ENCODE measurements at places on chromosomes 6 and 20. TPM values are rescaled to one million over a fixed set of nuclear protein-coding genes. Genes with fewer than 3 reads are reported as not detected.

DNA sequence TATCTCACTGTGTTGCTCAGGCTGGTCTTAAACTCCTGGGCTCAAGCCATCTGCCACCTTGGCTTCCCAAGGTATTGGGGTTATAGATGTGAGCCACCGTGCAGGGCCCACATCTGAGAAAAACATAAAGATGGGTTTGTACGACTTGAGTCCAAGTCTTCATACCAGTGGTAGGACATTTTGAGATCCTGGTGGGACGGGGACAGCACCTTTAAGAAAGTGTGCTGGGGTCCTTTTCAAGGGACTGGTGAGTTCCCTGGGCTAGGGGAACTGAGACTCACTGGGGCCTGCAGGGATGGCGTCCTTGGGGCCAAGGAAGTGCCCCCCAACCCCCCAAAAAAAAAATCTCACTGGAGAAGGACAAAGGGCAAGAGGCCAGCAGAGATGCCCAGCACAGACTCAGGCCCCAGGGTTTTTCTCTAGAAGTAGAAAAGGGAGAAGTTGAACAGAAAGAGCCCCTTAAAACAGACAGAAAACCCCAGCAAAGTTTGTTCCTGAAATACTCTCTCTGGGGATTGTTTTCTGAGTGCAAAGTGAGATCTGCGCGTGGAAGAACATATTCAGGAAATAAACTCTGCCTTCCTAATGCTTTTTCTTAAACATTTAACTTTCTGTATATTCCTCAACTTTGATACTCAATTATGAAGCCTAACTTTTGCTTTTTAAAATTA is 10.7 kb downstream of the OSBPL2 start:
- DNase-seq, result no peak

GRCh38 chr6:113276601-113277000 is 580.5 kb upstream of the MARCKS start:
- DNase-seq, result no peak

The PNPLA1 gene
- 4.2 TPM for total RNA-seq

The FAM217A gene
- not detected for total RNA-seq
